Posterior vena cava (tissue), 2 donors: ENCODE measurements at places on chromosomes 4 and X. TPM values are rescaled to one million over a fixed set of nuclear protein-coding genes. Genes with fewer than 3 reads are reported as not detected.

DNA sequence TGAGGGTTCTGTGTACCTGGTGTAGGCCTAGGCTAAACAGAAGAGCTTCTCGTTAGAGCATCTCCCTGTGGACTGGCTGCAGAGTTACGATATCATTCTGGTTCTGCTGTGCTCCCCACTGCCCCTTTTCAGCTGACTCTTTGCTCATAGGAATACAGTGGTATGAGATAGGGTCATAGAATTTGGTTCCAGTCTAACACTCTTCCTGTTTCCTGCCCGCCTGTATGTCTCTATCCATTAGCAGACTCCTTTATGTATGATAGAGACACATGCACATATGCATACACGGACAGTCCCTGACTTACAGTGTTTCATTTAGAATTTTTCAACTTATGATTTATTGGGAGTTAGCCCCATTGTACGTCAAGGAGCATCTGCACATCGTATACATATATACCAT, 15.3 kb downstream of the RNF4 start:
- peak; percentile 5 for DNase-seq

DNA sequence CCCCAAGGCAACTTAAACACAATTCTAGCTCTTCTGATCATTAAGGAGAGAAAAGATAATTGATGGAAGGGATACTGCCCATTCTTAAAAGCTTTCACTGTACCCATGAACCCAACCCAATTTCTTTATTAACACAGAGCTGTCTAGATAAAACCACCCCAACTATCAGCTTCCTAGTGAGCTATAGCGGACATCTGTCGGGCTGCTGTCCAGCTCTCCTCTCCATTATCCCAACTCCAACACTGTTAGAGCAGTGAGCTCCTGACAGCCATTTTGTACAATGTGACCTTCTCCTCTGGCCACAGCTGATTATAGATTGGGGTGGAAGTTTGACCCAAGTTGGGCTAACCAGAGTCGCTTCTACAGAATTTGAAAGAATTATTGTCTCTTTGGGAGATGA, 66.1 kb downstream of the HADH start:
- DNase-seq, result no peak

DNA sequence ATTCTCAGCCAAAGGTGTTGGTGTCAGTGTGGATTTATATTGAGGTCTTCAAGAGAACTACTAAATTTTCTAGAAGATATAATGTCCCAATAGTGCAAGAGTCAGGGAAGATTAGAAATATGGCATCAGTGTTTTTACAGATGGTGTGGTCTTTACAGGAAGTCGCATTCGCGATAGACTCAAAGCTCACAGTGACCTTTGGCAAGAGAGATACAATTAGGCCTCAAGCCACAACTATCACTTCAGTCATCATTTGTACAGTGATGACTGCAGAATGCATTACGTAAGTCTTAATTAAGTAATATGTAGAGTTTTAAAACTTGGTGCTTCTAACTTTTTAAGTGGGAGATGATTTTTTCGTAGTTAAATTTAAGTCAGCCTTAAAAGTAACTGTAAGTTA, 237.2 kb upstream of the FSTL5 start:
- DNase-seq, result no peak

The RAI2 gene
- total RNA-seq, result 33.8 TPM

The AIMP1 gene
- 32.7 TPM for total RNA-seq

The PLP1 gene
- total RNA-seq, result 3.6 TPM

GRCh38 chr4:140046016-140046415, 108.0 kb downstream of the MAML3 start:
- no peak for DNase-seq

DNA sequence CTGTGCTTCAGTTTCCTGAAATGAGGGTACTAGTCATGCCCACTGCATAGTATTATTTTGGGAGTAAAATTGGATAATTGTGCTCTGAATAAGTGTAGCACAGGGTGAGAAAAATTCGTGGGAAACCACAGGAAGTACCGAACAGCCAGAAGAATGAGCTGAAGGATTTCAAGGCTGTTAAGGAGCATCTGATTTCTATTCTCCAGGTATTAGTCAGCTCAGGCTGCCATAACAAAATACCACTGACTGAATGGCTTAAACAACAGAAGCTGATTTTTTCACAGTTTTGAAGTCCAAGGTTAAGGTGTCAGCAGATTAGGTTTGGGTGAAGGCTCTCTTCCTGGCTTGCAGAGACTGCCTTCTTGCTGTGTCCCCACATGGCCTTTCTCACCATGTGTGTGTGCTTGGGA, 41.9 kb downstream of the WWC2 start:
- no peak for DNase-seq

DNA sequence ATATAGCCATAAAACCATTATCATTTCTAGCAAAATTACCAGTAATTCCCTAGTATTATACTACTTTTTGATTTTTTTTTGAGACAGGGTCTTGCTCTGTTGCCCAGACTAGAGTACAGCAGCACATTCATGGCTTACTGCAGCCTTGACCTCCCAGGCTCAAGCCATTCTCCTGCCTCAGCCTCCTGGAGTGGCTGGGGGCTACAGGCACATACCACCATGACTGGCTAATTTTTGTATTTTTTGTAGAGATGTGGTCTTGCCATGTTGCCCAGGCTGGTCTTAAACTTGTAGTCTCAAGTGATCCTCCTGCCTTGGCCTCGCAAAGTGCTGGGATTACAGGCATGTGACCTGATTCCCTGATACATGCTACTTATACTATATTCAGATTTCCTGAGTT, 13.7 kb downstream of the N4BP2 start:
- no peak for DNase-seq

GRCh38 chrX:3268829-3269228, 77.6 kb downstream of the MXRA5 start:
- no peak for DNase-seq
